ENCODE measurements at places on chromosomes 13 and 19. TPM values are rescaled to one million over a fixed set of nuclear protein-coding genes. Genes with fewer than 3 reads are reported as not detected.
A peak's percentile ranks its signal among the peaks of the same experiment; 100 is the strongest.

Gene FFAR3
- not detected for total RNA-seq

Gene SLC6A16
- 4.2 TPM for total RNA-seq

Gene TEX101
- total RNA-seq, result not detected

Gene ZNF568
- total RNA-seq, result 7.7 TPM

Gene ADPRHL1
- 1.9 TPM for total RNA-seq

Gene MEF2B
- 3.9 TPM for total RNA-seq

Gene LRCH1
- total RNA-seq, result 26.7 TPM

Gene ZNF480
- total RNA-seq, result 8.4 TPM

Gene NRTN
- total RNA-seq, result 13.3 TPM

Gene ZNF534
- not detected for total RNA-seq

Gene NLRP9
- total RNA-seq, result not detected

Gene FCGBP
- total RNA-seq, result 27.2 TPM

Gene TYROBP
- total RNA-seq, result 203 TPM

DNA sequence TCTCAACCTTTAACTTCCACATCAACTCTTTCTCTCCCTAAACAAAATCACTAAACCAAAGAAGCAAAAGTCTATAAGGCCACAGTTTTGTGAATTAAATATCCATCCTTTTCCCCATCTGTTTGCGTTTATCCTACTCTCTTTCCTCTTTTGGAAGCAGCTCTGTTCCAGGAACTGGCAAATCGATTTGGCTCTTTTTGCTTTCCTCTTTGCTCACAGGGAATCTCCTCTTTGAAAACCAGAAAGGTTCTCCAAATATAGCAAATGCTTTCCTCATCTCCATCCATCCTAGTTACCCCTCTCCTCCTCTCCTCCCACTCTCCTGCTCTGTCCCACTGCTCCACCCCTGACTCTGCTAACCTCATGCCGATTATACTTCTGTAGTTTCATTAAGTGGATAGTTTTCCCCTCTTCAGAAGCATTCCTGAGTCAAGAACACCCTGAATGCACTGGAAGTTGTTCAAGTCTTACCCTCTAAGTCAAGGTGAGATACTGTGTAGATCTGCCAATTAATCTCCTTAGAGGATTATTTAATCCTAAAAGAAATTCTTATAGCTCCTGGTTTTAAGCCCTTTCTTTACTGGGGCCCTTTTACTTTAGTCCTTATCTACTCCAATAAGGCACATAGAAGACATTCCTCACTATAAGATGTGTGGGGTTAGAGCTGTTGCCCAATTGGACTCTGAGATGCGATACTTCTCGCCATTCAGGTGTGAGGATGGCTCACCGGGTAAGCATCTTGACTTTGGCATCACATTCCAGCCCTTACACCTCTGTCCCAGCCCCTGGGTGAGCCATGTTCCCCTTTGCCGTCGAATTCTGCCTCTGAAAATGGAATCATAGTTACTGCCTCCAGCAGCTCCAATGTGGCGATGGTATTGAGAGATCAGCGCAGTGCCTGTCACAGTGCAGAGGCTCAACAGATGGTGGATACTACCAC lies 67.6 kb downstream of the COL4A2 start:
- DNase-seq, result no peak

DNA sequence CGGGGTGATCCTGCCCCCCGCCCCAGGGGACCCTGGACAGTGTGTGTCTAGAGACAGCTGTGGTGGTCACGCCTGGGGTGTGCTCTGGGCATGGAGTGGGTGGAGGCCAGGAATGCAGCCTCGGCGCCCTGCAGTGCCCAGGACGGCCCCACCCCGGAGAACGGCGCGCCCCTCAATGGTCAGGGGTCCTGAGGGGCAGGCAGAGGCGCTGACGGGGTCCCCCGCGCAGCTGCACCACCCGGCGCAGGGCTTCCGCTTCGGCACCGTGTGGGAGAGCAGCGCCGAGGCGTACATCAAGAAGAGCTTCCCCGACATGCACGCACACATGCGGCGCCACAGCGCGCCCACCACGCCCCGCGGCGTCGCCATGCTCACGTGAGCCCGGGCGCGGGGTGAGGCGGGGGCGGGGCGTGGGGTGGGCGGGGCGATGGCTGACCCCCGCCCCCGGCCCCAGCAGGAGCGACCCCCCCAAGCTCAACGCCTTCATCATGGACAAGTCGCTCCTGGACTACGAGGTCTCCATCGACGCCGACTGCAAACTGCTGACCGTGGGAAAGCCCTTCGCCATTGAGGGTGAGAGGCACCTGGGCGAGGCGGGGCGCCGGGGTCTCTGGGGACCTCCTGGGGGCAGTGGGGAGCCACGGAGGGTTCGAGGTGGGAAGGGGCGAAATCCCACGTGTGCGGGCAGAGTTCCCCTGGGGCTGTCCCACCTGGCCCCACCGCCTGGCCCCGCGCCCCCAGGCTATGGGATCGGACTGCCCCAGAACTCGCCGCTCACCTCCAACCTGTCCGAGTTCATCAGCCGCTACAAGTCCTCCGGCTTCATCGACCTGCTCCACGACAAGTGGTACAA lies 7.4 kb downstream of the GRIN3B start:
- DNase-seq, result peak; percentile 85

- no peak for DNase-seq
Observed at GRCh38 chr13:49464085-49464484, 20.0 kb downstream of the SETDB2 start.

DNA sequence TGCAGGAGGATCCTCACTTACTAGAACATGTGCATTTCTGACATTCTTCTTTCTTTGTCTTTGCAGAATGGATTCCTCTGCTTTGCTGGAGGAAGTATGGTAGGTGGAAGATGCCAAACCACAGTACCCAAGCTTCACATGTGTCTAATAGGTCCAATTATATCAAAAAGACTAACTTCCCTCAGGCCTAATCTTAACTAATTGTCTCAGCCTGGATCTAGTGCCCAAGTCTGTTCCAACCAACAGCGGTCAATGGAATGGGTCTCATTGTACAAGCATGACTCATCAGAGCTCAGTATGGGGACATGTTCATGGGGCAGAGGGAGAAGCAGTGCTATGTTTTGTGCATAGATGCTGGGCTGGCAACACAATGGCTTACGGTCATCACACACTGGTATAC lies 81.6 kb upstream of the CSNK1A1L start:
- DNase-seq, result no peak

DNA sequence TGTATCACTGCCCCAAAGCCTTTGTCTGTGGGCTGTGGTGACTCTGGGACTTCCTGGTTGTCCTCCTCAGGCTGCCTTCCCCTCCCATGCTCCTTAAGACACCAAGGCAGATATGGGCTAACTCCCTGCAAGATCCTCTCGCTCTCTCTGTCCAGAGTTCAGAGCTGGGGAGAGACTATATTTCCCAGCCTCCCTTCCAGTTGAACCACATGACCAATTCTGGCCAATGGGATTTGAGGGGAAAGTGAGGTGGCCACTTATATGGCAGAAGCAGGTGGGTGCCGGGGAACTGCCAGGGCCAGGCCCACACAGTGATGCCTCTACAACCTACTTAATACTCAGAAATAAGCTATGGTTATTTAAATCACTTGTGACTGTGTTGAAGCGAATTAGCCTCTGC lies 16.2 kb upstream of the ANGPTL8 start:
- DNase-seq, result no peak

DNA sequence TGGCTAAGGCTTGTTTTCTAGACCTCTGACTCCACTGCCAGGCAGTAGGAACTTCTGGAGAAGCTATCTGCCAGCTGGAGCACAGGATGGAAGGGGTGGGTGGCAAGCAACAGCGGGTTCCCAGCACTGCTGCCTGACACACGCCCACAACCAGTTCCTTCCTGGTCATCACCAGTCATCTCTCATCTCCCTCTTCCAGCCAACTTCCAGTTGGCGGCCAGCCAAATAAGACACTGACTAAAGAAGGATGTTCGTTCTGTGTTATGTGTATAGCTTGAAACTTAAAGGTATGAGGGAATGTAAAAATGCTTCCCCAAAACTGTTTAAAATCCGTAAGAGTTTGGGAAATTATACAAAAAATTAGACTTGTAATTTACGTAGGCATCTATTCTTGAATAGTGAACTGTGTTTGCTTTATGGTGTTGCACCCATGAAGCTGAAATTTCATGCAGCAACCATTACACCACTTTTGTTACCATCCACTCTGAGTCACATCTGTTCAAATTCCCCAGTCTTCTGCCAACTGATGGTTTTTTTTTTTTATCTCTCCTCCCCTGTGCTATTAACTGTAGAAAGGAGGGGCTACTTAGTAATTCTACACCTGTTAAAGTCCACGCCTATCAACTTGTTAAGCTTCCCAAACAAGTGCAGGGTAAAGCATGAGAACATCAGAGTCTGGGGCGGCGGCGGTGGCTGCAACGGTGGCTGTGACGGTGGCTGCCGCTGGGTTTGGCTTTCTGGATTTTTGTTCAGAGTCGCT lies 86.2 kb upstream of the FRY start:
- peak; percentile 85 for DNase-seq

DNA sequence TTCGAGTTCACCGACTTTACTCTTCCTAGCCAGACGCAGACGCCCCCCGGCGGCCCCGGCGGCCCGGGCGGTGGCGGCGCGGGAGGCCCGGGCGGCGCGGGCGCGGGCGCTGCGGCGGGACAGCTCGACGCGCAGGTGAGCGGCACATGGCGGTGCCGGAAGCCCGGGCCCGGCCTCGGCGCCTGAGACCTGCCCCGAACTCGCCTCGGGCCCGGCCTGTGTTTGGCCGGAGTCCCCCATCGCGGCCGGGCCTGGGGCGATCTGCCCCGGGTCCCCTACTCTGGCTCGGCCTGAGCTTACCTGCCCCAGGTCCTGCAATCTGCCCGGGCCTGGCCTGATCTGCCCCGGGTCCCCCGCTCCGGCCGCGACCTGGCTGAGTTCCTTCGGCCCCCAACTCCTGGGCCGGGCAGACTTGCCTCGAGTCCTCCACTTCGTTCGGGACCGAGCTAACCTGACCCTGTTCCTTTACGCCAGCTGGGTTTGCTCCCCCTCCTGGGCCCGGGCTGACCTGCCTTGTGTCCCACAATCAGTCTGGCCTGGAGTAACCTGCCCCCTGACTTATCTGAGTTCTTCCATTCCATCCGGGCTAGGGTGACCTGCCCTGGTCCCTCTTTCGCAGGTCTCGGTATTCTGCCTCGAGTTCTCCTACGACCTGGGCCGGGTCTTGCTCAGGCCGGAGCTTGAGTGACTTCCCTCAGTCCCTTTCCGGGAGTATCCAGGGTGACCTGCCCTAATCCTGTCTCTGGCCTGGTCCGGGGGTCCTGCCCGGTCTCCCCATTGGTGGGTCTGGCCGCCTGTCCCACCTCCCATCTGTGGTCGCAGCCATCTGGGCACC lies 764 bp downstream of the UPF1 start:
- peak; percentile 35 for DNase-seq

DNA sequence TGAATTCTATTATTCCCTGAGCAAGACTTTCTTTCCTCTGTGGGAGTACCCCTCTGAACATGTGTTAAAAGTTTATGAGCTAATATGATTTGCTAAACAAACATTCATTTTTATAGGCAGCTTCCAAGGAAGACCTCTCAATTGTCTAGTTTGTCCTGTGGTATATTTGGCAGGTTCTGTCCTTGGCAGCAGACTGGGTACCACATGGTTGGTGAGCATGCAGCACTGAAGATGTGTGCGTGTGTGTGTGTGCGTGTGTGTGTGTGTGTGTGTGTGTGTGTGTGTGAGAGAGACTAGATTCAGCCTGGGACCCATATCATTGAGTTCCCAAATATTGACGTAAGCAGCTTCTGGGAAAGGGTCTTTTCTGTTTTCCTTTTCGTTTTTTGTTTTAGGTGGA lies 24.0 kb downstream of the FGF9 start:
- DNase-seq, result no peak

GRCh38 chr19:42172261-42172660 lies 40.0 kb upstream of the POU2F2 start:
- no peak for DNase-seq

- DNase-seq, result no peak
Observed at GRCh38 chr13:61795580-61795979, 379.9 kb upstream of the PCDH20 start.

DNA sequence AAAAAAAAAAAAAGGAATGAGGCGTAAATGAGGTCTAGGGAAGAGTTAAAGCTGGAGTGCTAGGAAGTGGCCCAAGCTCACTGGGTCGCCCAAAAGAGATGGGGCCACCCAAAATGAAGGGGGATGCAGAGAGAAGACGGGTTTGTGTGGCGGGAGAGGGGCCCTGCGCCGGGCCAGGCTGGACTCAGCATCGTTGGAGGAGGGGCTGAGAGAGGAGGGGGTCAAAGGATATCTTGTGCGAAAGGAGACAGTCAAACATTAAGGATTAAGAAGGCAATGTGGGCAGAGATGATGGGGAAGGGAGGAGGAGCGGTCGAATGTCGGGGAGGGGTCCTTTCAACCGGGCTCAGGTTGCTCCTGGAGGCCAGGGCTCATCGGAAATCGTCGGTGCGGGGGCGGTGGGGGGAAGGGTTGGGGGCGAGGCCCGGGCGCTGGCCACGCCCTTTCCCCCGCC lies 825 bp upstream of the CARM1 start:
- DNase-seq, result no peak

DNA sequence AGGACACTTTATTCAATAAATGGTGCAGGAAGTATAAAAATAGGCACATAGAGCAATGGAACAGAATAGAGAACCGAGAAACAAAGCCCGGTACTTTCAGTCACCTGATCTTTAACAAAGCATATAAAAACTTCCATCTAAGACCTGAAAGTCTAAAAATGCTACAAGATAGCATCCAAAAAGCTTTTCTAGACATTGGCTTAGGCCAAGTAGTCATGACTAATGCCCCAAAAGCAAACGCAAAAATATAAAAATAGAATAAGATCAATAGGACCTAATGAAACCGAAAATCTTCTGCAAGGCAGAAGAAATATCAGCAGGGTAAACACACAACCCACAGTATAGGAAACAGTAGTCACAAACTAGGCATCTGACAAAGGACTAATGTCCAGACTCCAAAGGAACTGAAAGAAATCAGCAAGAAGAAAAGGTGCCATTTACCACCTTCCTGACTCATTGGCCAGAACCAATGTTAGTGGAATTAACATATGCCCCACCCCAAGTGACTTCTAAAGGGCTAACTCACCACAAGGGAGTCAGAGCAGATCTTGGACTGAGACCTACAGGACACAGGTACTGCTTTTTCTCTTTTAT lies 40.8 kb upstream of the CEACAM21 start:
- DNase-seq, result no peak

DNA sequence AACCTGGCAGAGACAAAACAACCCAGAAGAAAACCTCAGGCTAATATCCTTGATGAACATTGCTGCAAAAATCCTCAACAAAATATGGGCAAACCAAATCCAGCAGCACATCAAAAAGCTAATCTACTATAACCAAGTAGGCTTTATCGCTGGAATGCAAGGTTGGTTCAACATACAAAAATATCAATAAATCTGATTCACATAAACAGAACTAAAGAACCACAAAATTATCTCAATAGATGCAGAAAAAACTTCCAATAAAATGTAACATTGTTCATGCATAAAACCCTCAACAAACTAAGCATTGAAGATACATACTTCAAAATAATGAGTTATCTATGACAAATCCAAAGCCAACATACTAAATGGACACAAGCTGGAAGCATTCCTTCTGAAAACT lies 8.8 kb downstream of the ZNF724 start:
- DNase-seq, result no peak

Data from upper lobe of left lung (tissue), 6 donors.